ENCODE measurements at places on chromosomes 2 and 18. TPM values are rescaled to one million over a fixed set of nuclear protein-coding genes. Genes with fewer than 3 reads are reported as not detected.

The GALNT3 gene
- 41.5 TPM for total RNA-seq

DNA sequence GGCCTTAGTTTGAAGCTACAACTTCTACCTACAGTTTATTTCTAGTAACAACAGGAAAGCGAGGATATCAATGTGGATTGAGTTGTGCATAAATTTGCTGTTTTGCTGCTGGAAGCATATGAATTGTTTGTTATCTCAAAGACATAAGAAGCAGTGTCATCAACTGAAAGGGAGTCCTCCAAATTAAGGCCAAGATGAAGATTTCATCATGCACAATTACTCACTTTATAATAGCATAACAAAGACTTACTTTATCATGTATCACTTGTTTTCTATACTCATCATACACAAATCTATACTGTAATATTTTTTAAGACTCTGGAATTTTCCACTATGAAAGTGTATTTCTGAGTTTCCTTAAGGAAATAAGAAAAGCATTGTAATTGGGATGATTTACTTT lies 136.1 kb upstream of the FANCL start:
- DNase-seq, result no peak

GRCh38 chr2:39135690-39136259 lies 14.9 kb upstream of the SOS1 start:
- DNase-seq, result no peak

- DNase-seq, result no peak
Measured at GRCh38 chr18:2641638-2642037, 13.9 kb upstream of the SMCHD1 start.

GRCh38 chr2:59693231-59693959 lies 860.1 kb downstream of the BCL11A start:
- no peak for DNase-seq

DNA sequence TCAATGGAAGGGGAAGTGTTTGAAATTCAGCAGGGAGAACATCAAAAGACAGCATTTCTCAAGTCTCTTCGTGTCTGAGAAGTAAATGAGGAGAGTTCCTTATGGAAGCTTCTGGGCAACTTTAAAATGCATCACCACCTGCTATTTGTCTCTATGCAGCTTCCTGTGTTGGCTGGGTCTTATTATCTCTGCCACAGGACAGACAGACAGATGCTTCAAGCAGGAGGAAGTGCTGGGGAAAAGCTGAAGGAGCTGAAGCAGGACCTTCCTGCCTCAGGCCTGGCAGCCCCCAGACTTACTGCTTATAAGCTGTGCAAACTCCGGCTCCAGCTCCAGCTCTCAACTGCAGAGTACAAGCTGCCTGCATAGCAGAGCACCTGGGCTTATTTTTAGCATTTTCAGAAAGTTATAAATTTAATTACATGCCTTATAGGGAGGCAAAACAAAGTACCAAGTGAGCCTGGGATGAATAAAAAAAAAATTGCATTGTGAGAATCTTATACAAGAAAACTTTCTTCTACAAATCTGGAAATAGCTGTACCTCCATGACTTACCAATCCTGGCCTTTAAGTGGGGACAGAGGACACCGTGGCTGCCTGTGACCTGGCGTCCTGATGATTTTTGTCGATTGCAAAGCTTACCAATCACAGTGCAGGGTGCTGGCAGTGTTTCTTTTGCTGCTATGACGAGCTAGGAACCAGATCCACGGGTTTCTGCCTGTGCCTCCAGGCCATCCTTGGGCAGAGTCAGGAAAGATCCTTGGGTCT lies 206.3 kb downstream of the SEPTIN10 start:
- no peak for DNase-seq

The RPL37A gene
- total RNA-seq, result 2,809 TPM

The CKAP2L gene
- 1.2 TPM for total RNA-seq

The DES gene
- total RNA-seq, result 1,211 TPM

DNA sequence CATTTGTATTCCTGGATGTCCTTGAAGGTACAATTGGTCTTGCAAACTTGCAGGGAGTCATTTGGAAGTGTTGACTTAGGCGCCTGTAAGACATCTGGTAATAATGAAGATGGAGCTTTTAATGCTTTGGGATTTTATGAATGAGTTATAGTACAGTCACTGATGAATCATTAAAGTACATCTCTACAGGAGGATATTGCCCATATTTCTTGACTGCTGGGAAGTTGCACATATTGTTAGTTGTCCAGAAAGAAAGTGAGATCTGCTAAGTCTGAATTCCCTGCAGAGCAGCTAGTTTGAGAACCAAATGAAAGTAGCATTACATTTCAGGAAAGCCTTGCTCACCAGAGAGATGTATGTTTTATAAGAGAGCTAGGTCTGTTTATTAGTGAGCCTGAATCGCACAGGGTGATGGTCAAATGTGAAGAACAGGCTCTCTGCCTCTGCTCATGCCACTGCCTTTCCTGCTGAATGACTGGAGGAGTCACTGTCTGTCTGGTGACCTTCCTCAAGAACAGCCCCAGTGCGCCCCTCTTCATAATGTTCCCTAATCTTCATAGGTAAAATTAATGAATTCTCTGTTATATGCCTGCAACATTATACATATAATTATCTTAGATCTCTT lies 138.9 kb upstream of the KLHL14 start:
- no peak for DNase-seq

The IL1RL1 gene
- total RNA-seq, result 18.3 TPM

GRCh38 chr2:215423234-215423633 lies 12.6 kb downstream of the FN1 start:
- DNase-seq, result no peak

- DNase-seq, result peak; percentile 38
Measured at GRCh38 chr18:13376841-13377351, 158.3 kb downstream of the LDLRAD4 start.

The UCN gene
- total RNA-seq, result 0.68 TPM

DNA sequence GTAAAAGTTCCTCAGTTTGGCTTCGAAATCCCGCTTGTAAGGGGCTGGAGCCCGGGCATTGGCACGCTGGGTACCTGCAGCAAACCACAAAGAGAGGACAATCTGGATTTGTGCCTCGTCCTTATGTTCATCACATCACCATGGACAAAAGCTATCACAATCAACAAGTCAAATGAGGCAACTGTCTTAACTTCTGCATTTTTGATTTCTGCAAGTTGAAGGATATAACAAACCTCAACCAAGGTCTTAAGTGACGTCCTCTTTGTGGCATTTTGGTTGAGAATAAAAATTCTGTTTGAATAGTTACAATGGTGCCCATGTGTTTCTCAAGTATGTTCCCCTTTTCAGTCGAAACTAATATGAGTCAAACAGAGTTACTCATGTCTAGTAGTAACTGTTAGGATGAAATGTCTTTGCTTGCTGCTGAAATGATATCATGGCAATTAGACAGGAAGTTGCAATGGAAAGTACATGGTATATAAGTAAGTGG lies 70.8 kb upstream of the STK17B start:
- no peak for DNase-seq

DNA sequence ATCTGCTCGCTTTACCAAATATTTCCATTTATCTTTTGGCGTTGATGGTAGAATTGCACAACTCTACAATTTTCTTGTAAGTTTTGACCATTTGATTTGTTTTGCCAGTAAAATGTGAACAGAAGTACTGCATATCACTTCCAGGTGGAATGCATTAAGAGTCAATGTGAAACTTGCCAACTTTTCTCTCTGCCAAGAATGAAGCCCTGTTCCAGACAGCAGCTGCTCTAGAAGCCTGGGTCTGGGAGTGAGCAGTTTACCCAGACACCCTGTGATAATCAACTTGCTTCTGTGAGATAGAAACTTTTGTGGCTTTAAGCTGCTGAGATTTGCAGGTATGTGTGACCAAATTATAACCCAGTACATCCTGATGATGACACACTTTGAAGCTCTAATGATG lies 115.9 kb upstream of the SYT4 start:
- no peak for DNase-seq

GRCh38 chr2:235518322-235519090 lies 24.7 kb downstream of the AGAP1 start:
- DNase-seq, result no peak

GRCh38 chr18:38116716-38117115 lies 551.1 kb upstream of the CELF4 start:
- no peak for DNase-seq

GRCh38 chr2:180990794-180991193 lies 10.4 kb downstream of the UBE2E3 start:
- DNase-seq, result no peak

DNA sequence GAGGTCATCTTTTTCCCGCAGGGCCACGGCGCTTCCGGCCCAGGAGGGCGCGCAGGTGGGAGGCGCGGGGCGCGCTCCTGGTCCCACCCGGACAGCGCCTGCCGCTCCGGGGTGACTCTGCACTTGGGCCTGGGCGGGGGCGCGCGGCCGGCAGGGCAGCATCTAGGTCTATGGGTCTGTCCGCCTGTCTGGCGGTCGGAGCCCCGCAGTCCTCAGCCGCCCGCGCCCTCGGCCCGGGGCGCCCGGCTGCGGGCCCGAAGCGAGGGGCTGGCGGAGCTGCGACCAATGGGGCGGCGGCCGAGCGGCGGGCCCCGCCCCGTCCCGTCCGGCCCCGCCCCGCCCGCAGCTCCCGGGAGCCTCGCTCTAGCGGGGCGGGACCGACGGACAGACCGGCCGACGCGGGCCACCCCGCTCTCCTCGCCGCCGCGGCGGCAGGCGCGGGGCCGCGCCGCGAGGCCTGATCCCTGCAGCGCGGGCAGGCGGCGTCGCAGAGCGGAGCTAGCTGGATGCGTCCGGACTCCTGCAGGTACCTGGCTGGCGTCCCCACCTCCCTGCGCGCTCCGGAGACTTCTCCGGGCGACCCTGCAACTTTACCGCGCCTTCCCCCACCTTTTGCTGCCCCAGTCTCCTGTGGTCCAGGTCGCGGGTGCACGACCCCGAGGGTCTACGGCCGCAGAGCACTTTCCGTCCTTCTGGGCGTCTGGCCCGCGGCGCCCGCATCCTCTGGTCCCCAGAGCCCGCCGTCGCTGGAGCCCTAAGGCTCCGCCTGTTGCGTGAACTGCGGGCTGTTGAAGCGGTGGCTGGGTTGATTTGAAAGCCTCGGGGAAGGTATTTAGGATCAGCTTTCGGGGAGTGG lies at the start of gene KCNS3:
Gene KCNS3, plus strand, starts transcription at position 387 of the 856 bp plus-strand sequence. CDS start 52,342 bp downstream, outside the sequence.
- DNase-seq, result no peak

DNA sequence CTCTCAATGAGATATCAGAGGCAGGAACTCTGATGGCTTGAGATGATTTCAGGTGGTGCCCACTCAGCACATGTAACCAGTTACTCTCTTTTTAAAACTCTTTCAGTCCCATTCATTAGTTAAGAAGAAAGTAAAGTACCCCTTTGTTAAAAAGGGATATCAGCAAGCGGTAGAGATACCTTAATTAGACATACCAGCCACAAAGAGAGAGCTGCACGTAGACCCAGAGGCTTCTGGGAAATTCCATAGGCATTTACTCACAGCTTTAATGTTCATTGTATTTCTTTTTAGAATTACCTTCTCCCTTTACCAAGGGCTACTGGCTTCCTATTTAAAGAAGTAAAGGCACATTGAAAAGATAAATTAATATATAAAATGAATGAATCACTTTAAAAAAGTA lies 63.3 kb downstream of the LYPD6B start:
- no peak for DNase-seq

The ALPI gene
- total RNA-seq, result not detected

The PROC gene
- total RNA-seq, result not detected

GRCh38 chr18:9016633-9017166 lies 85.8 kb upstream of the NDUFV2 start:
- no peak for DNase-seq

- no peak for DNase-seq
Measured at GRCh38 chr2:211846036-211846400, 692.6 kb downstream of the ERBB4 start.

GRCh38 chr18:44795241-44795640 lies 114.6 kb downstream of the SETBP1 start:
- no peak for DNase-seq

- no peak for DNase-seq
Measured at GRCh38 chr2:42009657-42010580, 37.9 kb upstream of the PKDCC start.

The PLB1 gene
- total RNA-seq, result 9.9 TPM

DNA sequence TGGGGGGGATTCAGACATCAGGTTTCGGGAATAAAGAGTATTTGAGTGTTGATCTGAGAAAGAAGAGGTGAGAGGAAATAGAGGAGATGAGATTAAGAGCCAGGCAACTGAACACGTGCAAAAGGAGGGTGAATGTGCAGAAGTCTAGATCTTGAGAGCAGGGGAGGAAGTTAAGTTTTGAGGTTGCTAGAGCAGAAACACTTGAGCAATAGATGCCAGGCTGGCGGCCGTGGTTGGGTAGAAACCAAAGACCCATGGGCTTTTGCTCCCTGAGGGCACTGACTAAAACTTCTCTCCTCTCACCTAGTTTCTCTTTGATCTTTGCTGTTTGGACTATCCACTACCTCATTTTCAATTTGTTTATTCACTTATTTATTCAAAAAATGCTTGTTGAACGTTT lies 116.0 kb downstream of the CDC42EP3 start:
- DNase-seq, result no peak

GRCh38 chr2:113275556-113276215 lies 3.0 kb downstream of the PAX8 start:
- DNase-seq, result no peak

DNA sequence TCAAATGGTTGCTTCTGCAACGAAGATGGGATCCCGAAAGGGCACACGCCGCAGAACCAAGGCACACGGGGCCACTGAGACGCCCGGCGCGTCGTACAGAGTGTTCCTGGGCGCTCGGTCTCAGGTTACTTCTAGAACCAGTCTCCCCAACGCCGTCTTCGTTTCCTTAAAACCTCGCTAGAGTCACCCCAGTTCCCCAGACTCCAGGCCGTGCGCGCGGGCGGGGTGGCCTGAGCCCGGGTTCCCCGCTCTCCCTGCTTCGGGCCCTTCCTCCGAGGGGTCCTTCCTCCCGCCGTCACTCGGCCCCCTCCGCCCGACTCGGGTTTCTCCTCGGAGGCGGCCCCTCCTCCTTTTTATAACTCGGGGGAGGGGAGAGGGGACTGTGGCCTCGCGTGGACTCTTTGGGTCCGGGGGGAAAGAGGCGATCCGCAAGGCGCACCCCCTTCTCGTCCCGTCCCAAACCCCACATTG lies 774 bp upstream of the FZD7 start:
- peak; percentile 72 for DNase-seq

DNA sequence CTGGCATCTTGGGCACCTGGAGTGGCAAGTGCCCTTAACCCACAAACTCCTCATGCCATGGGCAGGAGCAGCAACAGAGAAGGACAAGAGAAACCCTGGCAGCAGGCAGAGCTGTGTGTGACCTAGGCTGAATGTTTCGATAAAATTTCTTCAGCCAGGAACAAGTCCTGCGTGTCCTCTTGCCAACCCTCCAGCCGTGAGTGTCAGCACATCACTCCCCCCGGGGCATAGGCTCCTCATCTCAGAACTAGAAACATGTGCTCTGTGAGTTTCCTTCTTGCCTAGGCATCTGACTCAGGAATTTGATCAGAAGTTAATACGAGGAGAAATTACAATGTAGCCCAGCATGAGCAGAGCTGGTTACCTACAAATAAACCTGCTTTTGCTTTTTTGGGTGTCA lies 2.2 kb downstream of the ABCG8 start:
- DNase-seq, result no peak
